NCI-H2029 (cell line): ENCODE measurements at places on chromosomes 7 and 10.

GRCh38 chr7:26538216-26538615 lies 246.6 kb downstream of the SNX10 start:
- no peak for DNase-seq

GRCh38 chr7:22563621-22564241 lies 63.7 kb upstream of the STEAP1B start:
- no peak for DNase-seq

DNA sequence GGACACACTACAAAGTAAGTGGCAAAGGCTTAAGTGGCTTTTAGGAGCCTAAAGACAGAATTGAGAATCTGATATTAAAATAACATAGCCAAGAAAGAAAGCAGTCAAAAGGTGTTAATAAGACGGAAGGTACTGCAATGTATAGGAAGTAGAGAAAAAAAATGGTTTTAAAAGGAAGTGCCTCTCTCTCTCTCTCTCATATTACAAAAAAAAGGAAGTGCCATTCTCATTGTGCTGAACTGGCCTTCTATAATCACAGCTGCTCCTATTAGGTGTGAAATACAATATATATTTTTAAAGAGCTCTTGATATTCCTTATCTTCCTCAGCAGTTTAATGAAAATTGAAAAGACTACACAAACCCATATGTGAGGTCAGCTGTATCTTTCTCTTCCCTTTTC lies 199.4 kb upstream of the NPVF start:
- DNase-seq: no peak

- no peak for DNase-seq
Observed at GRCh38 chr10:47030191-47030703, 119.0 kb downstream of the PTPN20 start.

DNA sequence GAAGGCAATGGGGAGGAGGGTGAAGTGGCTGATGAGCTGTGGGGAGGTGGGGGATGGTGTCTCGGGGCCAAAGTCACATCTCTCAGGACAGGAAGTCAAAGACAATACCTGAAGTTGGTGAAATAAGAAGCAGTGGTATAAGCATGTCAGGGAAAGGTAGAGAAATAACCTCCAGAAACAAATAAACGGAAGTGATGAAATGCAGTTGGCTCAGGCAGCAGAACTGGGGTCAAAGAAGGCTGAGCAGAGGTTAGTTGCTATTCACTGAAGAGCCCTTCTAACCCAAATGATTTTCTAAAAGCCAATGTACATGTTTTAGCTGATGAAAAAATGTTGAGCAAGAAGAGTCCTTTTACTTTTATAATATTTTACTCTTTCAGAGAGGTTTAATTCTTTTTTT lies 78.6 kb upstream of the ADRB1 start:
- no peak for DNase-seq

DNA sequence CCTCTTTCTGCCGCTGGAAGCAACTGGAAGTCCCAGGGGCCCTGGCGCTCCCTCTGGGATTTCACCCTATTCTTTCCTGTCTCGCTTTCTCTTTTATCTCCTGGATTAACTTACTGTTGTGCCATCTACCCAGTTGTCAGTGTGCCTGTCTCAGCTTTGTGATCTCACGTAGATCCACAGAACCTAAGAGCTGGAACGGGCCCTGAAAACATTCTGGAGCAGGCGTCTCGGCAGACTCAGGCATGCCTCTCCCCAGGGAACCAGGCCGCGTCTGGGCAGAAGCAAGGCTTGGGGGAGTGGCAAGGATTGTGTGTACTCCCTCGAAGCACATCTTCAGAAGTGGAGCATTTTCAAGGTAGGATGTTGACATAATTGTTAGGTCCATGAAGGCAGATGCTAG lies 87.2 kb downstream of the KCNMA1 start:
- DNase-seq: no peak

DNA sequence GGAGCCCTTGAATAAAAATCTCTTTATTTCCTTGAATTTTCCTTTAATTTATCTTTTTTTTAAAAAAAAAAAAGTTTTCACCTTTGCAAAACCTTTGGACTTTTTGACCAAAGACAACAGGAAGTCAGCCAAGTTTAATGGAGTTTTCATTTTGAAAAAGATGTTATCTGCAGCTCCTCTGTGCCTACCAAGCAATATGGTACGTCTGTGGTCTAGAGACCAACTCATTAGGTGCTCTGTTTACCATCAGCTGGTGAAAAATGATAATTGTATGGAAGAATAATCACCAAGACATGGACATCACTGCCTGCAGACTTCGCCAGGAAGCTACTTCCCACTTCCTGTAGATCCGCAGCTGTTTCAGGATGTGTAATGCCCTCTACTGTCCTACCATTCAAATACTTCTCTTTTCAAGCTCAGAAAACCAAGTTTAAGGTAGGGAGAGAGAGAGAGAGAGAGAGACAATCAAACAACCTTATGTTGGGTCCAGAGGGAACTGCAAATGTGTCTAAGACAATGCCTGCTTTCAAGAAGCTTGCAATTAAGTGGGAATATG lies 18.7 kb downstream of the PLXNA4 start:
- no peak for DNase-seq

GRCh38 chr10:86204421-86205305 lies 161.9 kb downstream of the GRID1 start:
- DNase-seq: no peak

DNA sequence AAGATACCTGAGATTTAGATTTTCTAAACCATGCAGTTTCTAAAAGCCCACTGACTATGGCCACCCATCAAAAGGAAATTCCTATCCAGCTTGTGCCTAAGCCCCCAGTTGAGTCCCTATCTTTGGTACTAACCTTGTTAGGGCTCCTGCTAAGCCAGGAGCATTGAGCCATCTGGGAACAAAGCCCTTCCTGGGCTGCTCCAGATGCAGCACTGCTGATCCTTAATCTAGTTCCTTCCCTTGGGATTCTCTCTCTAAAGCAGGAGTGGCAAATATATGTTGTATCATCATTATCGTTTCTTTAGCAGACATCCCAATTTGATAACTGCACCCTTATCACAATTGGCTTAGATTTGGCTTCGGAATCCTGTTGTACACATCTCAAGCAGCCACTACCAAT lies 24.7 kb upstream of the PDLIM1 start:
- no peak for DNase-seq
